ENCODE measurements at places on chromosomes 6 and 20. TPM values are rescaled to one million over a fixed set of nuclear protein-coding genes. Genes with fewer than 3 reads are reported as not detected.

- no peak overlapping the region for H3K27ac ChIP-seq
- peaks cover 2% of the 10 kb centered on the region for H3K4me1 ChIP-seq
- H3K27me3 ChIP-seq, result peaks cover 17% of the 10 kb centered on the region
- no peak overlapping the region for H3K4me3 ChIP-seq
- H3K36me3 ChIP-seq, result no peaks in the 10 kb centered on the region
These were observed 27.1 kb upstream of the FABP7 start for GRCh38 chr6:122752459-122752858.

- no peaks in the 10 kb centered on the region for H3K36me3 ChIP-seq
- no peak for DNase-seq
- peaks cover 53% of the 10 kb centered on the region for H3K27me3 ChIP-seq
- H3K4me3 ChIP-seq, result no peak overlapping the region
These were observed 41.9 kb downstream of the EDN3 start for GRCh38 chr20:59342023-59342957.

DNA sequence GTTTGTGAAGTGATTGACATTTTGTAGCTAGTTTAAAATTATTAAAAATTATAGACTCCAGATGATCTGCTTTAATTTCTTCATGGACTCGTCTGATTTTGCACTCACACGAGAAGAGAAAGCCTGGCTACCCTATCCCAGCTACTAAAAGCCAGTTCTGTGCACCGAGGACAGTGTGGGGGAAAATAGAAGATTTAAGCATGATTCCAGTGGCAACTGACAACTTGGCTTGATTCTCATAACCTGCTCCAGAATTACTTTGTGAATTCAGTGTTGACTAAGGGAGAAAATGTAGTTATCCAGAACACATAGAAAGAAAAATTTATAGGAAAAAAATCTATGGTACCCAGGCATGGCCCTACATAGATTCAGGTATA lies 88.7 kb downstream of the SNAP25 start:
- H3K27me3 ChIP-seq, result no peaks in the 10 kb centered on the region
- H3K4me3 ChIP-seq, result no peak overlapping the region
- DNase-seq, result no peak
- no peak overlapping the region for H3K27ac ChIP-seq
- no peaks in the 10 kb centered on the region for H3K36me3 ChIP-seq
- H3K4me1 ChIP-seq, result no peaks in the 10 kb centered on the region

The BCAS1 gene
- total RNA-seq, result not detected
